GM13976 (cell line): ENCODE measurements at places on chromosomes 2 and 18.
A peak's percentile ranks its signal among the peaks of the same experiment; 100 is the strongest.

GRCh38 chr2:159855557-159856061, 57.6 kb upstream of the CD302 start:
- DNase-seq, result no peak

- no peak for DNase-seq
Measured at GRCh38 chr2:188511346-188511745, 219.7 kb downstream of the GULP1 start.

GRCh38 chr2:134310107-134311079, 56.5 kb downstream of the MGAT5 start:
- no peak for DNase-seq

DNA sequence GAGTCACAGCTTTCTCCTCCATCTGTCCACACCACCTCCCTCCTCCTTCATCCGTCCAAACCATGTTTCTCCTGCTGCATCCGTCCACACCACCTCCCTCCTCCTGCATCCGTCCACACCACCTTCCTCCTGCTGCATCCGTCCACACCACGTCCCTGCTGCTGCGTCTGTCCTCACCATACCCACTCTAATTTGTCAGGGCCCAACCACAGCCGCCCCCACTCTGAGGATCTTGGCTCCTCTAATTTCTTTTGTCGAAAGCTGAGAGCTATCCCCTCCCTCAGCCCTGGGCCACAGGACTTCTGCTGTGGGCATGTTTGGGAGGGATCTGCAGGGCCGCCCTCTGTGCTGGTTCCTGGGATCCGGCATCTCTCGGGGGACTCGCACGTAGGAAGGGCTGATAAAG, 67.4 kb downstream of the TPO start:
- DNase-seq, result no peak

DNA sequence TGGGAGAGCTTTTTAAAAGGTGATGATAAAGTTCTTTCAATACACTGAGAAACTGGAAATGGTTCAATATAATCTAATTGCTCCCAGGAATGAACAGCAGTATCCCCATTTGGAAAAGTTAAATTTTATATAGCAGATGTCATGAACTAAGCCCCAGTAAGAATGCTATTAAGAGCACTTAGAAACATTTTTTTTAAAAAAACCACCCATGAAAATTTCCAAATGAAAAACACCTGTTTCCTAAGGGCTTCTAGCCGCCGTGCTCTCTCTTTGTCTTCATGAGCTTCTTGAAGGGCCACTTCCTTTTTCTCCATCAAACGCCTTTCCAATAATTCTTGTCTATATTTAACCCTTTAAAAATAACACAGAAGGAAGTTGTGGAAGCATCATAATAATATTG, 77.0 kb downstream of the UPP2 start:
- no peak for DNase-seq

GRCh38 chr2:15253835-15254286, 307.3 kb downstream of the NBAS start:
- DNase-seq, result no peak

DNA sequence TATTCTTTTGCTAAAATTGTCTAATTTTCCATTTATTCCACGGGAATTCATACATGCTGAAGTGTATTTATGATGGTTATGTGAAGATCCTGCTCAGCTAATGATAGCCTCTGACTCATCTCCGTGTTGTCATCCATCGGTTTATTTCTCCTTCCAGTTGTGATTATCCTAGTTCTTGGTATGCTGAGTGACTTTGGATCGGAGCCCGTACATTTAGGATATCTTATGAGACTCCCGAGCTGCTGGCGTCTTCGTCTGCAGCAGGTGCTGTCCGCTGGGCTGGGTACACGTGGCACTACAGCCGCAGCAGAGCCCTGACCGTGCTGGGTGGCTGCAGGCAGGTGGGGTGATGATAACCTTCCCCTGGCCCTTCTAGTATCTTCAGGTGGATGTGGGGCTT, 40.1 kb upstream of the GALR1 start:
- no peak for DNase-seq

GRCh38 chr18:33802955-33803354, 224.9 kb downstream of the ASXL3 start:
- no peak for DNase-seq

DNA sequence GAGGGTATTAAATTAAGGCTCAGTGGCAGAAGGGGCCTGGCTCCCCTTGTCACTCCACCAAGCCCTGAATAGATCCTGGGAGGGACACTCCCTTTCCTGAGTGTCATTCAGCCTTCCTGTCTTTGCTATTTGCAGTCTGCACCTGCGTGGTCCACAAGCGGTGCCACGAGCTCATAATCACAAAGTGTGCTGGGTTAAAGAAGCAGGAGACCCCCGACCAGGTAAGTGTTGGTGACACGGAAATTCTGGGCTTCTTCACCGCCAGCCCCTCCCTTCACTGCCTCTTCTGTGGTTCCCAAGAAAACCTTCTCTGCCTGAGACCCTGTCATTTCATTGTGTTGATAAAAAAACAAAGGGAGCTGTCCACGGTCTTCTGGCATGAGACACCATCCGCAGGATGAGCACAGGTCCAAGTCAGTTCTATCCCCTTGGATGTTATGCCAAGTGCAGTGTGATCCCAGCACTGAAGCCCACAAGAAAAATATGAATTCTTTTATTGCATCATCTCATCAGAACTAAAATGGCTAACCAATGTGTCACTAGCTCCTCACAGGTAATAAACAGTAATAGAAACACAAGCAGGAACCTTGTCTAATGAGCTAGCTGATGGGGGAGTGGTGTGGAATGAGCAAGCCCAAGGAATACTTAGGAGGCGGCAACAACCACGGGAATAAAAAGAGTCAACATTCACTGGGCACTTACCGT, 316.9 kb upstream of the EPAS1 start:
- no peak for DNase-seq

DNA sequence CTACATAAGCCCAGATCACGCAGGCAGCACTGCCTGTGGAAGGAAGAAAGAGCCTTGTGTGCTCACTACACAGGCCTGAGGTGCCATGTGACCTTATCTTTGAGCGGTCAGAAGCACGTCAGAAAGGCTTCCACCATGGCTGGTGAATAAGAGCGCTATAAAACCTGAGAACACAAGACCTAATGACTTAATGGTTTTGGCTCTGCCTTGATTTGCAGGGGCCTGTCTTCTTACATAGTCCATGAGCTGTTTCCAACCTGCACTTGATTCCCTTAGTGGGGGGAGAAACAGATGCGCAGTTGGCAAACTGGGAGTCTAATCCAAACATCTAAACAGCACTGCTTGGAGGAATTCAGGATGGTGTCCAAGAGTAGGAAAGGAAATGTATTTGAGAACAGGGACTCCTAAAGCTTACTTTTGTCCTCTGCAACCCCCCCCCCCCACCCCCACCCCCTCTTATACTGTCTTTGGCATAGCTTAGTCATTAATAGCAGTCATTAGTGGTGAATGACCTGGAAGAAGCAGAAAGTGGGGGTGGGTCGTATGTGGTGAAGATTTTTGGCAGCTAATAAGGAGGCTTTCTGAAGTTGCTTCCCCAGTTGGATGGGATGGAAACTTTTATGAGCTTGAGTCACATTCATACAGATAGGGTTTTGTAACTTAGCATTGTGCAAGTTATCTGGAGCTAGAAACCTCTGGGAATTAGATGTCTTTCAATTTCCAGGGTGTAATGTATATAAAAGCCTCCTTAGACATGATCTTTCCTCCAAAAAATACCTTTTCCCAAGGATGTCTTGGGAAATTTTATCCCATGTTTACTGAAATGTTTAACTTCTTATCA, 454.1 kb downstream of the MEIS1 start:
- no peak for DNase-seq

DNA sequence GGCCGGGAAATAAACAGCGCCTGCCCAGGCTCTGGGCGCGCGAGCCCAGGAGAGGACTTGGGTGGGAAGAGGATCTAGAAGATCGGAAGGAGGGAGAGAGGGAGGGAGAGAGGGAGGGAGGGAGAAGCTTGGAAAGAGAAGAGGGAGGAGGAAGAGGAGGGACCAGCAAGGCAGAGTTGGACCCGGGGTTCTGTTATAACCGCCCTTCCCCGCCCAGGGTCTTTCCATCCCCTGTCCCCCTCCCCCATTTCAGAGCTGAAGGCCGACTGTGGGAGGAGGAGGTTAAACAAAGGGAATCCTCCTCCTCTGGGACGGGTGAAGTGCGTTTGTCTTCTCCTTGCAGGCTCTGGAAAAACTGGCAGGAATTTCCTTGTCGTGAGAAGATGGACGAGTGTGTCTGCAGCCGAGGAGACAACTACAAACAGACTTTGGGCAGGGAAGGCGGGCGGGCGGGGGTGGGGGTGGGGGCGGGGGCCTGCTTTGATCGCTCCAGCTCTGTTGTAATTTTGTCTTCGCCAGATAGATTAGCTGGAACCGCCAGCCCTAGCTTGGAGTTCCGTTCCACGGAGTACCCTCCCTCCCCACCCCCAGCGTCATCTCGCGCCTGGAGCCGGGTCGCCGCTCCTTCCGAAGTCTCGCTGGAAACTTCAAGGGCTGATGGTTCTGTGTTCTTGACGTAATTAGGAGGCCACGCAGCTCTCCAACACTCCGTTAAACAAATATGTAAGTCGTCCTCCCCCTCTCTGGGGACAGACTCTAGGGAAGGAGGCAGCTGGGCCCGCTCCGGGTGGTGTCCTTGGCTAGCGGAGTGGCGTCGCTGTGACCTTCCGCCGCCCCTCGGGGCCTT, 6.4 kb upstream of the SP9 start:
- no peak for DNase-seq

GRCh38 chr18:24766376-24766775, 305.9 kb downstream of the HRH4 start:
- no peak for DNase-seq

- peak; percentile 84 for DNase-seq
Measured at GRCh38 chr2:127081826-127082633, 24.9 kb downstream of the BIN1 start.

DNA sequence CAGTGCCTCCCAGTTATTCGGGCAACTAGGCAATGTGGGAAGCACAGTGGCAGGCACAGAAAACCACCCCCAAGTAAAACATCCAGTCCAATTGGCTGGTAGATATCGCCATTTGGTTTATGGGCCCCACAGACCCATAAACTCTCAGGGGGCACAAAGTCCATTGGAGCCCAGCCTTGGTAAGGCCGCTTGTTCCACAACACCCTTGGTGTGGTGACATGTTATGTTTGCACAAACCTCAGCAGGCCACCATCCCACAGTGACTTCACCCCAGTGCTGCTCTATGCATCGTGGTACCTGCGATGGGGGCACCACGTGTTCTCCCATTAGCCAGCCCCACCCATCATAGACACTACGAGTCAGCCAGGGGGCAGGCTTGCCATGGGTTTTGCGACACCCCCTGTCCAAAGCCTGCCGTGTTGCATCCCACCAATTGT, 18.5 kb downstream of the PHOSPHO2 start:
- DNase-seq, result no peak

- DNase-seq, result no peak
Measured at GRCh38 chr2:97911922-97912575, 83.7 kb downstream of the TMEM131 start.

GRCh38 chr2:119644186-119644585, 34.8 kb upstream of the TMEM177 start:
- no peak for DNase-seq

DNA sequence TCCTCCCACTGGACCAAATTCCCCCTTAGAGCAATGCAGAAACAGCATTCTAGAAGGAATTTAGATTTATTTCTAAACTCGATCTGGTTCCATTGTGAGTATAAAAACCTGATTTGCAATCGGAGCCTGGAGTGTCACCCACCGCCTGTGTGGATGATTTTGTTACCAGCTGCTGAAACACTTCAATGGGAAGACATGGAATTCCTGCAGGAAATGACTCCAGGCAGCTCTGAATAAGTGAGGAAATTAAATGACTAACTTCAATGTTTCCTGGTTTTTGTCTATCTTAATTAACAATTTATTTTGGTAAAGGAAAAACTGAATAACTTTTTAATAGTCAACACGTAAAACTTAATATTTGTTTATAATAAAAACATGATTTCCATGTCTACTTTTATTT, 19.3 kb downstream of the CTAGE1 start:
- DNase-seq, result no peak

GRCh38 chr2:160210599-160211138, 10.6 kb upstream of the ITGB6 start:
- DNase-seq, result peak; percentile 75

DNA sequence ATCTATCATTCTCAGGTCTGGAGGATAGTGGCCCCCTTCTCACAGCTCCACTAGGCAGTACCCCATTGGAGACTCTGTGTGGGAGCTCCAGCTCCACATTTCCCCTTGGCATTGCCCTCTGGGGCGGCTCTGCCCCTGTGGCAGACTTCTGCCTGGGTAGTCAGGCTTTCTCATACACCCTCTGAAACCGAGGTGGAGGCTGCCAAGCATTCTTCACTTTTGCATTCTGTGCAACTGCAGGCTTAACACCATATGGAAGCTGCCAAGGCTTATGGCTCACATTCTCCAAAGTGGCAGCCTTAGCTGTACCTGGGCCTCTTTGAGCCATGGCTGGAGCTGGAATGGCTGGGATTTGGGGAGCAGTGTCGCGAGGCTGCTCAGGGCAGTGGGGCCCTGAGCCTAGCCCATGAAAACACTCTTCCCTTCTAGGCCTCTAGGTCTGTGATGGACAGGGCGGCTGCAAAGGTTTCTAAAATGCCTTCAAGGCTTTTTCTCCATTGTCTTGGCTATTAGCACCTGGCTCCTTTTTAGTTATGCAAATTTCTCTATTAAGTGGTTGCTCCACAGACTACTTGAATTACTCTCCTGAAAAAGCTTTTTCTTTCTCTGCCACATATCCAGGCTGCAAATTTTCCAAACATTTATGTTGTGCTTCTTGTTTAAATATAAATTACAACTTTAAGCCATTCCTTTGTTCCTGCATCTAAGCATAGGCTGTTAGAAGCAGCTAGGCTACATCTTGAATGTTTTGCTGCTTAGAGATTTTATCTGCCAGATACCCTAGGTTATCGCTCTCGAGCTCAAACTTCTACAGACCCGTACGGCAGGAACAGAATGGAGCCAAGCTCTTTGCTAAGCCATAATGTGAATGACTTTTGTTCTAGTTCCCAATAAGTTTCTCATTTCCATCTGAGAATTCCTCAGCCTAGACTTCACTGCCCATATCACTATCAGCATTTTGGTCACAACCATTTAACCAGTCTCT, 206.5 kb downstream of the CPS1 start:
- DNase-seq, result no peak

GRCh38 chr2:7621018-7621814, 704.0 kb downstream of the RNF144A start:
- no peak for DNase-seq

DNA sequence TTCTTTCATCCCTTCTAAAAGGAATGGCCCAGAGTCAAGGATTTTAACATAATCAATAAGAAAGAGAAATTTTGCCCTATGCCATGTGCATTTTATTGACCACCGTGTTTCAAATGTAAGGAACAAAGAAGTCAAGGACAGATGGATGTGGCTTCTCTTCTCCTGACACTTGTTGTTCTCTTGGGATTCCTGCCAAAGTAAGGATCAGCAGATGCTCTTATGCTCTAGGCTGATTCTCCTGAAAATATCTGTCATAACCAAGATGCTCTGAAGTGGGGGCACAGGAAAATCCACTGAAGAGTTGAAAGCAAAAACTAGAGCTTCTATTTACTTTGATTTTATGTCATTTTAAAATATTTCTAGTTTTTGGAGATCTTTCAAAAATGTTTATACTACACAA, 72.9 kb upstream of the SYT4 start:
- no peak for DNase-seq
